Activated T-helper 1 cell treated with anti-CD3 and anti-CD28 coated beads, Interleukin-12 subunit alpha, Interleukin-12 subunit beta, Interleukin-2, Interleukin-4 antibody, amounts not matched to agents 30 ng/mL and 10 ng/mL and 1 ng/mL, durations not matched to agents 14 hours and 24 hours and 36 hours (primary cell): ENCODE measurements at places on chromosomes 7 and 10.

DNA sequence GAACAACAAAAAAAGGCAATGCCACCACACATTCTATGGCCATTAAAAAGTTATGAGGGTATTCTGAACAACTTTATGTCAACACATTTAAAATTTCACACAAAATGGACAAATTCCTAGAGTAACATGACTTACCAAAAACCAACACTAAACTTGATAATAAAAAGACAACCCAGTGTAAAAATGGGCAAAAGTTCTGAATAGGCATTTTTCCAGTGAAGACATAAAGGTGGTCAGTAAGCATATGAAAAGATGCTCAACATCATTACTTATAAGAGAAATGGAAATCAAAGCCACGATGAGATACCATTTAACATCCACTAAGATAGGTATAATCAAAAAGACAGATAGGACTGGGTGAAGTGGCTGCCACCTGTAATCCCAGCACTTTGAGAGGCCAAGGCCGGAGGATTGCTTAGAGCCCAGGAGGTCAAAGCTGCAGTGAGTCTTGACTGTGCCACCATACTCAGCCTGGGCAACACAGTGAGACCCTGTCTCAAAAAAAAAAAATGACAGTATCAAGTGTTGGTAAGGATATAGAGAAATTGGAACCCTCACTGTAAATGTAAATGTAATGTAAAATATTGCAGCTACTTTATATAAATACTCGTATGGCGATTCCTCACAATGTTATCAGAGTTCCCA is 71.1 kb upstream of the OIT3 start:
- no peak for DNase-seq

DNA sequence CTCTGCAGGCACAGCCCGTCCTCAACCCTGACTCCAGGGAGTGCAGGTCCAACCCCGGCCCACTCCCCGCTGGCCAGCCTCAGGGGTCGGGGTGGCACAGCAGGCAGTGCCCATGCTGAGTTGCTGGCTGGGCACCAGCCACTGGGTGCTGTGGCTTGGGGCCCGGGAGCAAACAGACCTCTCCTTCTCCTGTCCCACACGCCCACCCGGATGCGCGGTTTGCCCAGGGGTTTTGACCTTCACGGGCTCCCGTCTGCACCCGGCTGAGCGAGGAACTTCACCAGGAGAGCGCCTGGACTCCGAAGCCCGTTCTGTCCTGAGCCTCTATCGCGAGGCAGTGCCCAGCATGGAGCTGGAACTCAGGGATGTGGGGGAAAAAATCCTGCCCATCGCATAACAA is 2.6 kb upstream of the GRIFIN start:
- no peak for DNase-seq

GRCh38 chr10:78319371-78319770 is 285.7 kb downstream of the RPS24 start:
- no peak for DNase-seq

GRCh38 chr7:150567871-150568301 is 696 bp downstream of the GIMAP4 start:
- no peak for DNase-seq

- no peak for DNase-seq
Observed at GRCh38 chr7:128066858-128067257, 35.6 kb upstream of the LRRC4 start.

DNA sequence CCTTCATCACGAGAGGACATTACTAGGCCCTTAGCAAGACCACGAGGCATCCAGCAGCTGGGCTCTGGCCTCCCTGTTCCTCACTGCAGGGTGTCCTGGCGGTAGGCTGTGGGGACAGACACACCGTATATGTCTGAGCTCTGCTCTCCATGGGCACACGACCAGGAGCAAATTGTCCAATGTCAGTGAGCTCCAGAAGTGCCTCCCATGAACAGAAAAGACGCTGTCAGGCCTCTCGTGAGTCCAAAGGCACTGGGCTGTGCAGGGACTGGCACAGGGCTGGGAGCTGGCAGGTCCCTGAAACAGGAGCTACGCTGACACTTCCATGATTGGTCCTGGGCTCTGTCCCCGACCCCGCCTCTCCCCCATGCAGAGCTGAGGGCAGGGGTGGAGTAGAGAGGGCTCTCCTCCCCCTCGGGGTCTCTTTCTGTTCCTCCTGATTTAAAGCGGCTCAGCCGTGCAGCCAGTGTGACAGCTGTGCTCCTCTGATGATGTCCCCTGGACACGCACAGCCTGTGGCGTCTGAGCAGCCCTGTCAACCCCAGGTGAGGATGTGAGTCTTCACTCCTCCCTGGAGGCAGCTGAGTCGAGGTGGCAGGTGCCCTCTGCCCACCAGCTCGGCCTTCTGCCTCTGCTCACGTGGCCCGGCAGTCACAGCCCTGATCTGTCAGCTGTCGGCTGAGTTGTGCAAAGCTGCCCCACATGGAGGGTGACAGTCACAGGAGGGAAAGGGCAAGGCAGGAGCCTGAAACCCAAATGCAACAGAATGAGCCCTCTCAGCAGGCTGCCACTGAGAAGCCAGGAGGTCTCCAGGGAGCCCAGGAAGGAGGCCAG is 13.0 kb downstream of the ANTXRL start:
- no peak for DNase-seq

DNA sequence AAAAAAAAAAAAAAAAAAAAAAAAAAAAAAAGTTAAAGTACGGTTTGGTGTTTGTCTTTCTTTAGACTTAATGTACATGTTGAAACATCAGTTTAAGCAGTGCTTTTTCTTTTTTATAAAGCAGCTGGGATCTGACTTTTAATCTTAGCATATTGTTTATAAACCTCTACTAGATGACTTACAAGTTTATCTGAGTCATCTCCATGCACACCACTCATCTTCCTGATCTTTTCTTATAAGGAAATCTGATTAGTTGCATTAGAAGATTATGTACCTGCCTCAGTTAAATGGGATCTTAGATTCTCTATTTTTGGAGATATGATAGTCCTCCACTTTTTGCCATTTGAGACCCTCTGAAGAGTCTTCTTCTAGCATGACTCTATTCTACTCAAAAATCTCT is 391.9 kb upstream of the LRGUK start:
- DNase-seq: no peak

DNA sequence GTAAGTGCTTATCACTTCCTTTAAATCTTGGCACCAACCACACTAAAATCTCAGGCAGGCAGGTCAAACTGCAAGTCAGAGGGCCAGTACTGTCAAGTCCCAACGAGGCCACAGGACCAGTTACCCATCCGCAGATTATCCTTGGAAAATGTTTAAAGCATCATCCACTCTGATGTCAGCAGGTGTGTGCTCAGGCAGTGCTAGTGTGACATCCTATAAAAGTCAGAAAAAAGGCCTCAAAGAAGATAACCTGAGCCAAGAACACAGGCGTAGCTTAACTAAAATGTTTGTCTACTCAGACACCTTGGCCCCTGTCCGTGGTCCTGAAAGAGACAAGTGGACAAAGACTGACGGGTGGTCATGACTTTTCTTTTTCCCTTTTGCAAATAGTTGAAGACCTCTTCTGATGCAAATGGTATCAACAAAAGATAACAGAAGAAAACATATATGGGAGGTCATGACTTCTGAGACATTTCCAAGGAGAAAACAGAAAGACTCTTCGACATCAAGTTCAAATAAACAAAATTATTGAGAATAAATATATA is 309.3 kb downstream of the KCNMA1 start:
- DNase-seq: no peak

DNA sequence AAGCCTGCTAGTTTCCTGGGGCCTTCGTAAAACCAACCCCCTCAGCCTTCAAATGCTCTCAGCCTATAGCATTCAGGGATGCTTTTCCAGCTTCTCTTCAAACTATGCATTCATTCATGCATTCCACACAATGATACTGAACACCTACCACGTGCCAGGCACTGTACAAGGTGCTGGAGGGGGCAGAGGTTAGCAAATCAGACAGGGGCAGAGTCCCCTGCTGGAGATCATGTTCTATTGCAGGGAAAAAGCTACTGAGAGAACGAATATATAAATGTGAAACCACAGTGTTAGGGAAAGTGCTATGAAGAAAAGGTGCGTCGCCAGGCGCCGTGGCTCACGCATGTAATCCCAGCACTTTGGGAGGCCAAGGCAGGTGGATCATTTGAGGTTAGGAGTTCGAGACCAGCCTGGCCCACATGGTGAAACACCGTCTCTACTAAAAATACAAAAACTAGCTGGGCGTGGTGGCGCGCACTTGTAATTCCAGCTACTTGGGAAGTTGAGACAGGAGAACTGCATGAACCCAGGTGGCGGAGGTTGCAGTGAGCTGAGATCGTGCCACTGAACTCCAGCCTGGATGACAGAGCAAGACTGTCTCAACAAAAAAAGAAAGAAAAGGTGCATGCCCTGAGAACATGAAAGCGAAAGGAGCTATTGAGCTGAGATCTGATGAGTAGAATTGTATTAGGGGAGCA is 64.6 kb upstream of the CALN1 start:
- no peak for DNase-seq

GRCh38 chr10:48520184-48520506 is 84.7 kb downstream of the ARHGAP22 start:
- no peak for DNase-seq

- DNase-seq: no peak
Observed at GRCh38 chr10:131858583-131859340, 42.0 kb upstream of the PPP2R2D start.

DNA sequence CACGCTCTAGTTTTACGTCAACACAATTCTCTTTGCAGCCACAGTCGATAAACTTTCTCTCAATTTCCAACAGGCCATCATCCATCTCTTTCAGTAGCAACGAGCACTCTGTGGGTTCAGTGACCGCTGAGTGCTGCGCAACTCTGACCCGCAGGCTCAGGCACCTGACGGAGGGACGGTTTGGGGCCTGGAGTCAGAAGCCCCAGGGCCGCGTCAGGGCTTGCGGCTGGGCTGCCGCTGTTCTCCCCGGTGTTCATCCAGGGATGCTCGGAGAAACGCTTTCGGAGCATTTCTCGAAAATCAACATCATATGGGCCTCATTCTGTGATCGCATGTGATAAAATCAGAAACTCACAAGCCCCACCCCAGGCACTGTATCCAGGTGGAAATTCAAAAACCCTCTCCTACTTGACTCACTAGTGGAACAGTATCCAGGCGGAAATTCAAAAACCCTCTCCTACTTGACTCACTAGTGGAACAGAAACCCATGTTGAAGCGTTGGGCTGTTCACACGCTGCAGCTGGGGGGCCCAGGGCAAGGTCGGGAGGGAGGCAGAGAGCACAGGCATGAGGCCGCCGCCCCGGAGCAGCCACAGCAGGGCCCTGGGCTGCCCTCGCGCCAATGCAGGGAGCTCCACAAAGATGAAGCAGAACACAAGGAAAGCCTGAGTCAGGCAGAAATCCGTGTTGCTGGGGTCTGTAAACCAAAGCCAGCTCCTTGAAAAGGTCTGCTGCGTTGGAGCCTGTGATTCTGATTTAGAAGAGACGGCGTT is 73.3 kb upstream of the NKX6-2 start:
- no peak for DNase-seq

DNA sequence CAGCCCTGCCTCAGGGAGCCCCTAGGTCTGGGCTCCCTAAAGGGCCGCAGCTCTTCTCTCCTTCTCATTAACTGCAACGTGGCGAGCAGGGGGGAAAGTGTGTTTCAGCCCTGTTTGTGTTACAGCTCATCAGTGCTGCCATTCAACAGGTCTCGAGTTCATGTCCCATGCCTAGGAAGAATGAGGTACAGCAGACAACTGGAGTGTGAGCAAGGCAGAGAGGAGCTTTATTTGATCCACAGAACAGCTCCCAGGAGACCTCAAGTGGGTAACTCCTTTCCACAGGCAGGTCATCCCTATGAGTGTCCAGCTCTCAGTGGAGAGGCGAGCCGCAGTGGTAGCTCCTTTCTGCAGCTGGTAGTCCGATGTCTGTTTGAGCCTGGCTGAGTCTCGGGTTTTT is 313.1 kb downstream of the AUTS2 start:
- DNase-seq: no peak

DNA sequence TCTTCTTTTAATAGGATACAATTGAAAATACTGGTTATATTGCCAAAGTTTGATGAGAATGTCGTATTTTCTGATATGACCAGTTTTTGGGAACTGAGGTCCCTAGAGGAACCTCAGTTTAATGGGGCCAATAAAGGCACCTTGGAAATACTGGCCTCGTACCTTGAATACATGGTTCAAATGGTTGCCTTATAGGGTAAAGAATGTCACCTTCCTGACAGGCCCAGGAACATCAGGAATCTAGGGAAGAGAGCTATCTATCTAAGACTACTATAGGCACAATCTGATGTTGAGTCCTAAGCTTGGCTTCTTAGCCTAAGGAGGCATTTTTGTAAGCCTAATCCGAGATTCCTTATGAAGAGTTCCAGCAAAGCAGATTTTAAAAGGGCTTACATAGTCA is 9.3 kb downstream of the SHTN1 start:
- no peak for DNase-seq

DNA sequence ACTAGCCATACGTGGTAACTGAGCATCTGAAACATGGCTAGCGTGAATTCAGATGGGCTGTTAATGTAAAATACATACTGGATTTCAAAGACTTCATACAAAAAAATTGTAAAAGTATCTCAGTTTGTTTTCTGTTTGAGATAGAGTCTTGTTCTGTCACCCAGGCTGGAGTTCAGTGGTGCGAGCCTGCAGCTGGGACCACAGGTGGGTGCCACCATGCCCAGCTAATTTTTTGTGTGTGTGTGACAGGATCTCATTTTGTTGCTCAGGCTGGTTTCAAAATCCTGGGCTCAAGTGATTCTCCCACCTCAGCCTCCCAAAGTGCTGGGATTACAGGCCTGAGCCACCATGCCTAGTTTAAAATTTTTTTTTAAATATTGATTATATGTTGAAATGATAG is 4.5 kb downstream of the TMEM243 start:
- DNase-seq: no peak

DNA sequence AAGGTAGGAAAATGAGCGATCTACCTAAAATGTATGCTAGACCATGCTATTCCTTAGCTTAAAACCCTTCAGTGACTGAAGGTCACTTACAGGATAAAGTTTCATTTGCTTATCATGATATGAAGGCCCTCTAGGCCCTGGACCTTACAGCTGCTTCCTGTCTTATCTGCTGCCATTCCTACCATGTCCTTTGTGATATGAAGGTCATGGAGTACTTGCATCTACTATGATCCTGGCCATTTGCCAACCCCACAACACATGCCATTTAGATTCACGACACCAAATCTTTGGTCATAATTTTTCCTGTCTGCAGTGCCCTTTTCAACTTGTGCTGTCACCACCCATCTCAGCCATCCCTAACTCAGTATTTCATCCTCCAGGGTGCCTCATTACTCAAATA is 181.8 kb upstream of the MDFIC start:
- DNase-seq: no peak

DNA sequence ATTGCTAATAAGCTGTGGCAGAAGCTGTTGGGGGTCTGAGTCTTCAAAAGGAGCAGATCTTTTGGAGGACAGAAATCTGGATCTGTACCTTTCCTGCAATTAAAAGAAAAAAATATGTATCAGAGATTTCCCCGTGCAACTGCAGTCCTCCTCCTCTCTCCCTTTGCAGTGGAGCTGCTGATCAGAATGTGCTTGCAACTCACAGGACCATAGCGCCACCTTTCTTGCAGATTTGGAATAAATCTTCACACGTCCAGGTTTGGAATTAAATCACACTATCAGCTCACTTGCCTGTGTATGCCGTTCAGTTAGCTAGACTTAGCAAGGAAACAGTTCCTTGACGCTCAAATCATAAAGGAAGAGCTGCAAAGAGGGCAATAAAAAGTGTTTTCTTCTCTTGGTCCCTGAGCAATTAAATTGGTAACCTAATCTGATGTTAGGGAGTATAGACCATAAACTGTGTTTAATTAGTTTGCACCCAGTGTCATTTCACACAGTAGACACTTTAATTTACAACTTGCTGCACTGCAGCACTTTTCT is 77.4 kb downstream of the PON1 start:
- no peak for DNase-seq

GRCh38 chr10:14543046-14543903 is 212.6 kb upstream of the FRMD4A start:
- DNase-seq: no peak
